ENCODE measurements at places on chromosomes 12 and 14.
A peak's percentile ranks its signal among the peaks of the same experiment; 100 is the strongest.

DNA sequence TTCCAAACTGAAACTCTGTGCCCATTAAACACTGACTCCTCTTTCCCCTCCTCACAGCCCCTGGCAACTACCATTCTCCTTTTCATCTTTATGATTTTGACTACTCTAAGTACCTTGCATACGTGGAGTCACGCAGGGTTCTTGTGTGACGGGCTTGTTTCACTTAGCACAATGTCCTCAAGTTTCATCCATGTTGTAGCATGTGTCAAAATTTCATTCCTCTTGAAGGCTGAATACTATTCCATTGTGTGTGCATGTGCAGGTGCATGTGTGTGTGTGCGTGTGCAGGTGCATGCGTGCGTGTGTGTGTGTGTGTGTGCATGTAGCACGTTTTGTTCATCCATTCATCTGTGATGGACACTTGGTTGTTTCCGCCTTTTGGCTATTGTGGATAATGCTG, 106.1 kb downstream of the ZFP36L1 start:
- no peak for DNase-seq

DNA sequence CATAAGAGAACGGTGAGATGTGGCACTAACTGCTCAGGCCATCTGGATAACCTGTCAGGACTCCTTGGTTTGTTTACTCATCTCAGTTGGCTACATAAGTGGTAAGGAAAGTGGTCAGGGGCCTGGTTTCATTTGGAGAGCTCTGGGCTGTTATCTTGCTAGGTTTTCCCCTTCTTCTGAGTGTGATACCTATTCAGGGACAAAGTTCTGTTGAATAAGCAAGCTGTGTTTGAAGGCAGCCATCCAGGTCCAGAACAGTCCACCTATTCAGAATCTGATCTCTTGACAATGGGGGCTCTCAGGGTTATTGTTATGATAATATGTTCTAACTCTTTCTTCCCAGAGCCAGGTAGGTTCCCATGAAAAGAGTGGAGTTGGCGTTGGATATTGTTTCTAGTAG, 194.9 kb downstream of the PAH start:
- no peak for DNase-seq

DNA sequence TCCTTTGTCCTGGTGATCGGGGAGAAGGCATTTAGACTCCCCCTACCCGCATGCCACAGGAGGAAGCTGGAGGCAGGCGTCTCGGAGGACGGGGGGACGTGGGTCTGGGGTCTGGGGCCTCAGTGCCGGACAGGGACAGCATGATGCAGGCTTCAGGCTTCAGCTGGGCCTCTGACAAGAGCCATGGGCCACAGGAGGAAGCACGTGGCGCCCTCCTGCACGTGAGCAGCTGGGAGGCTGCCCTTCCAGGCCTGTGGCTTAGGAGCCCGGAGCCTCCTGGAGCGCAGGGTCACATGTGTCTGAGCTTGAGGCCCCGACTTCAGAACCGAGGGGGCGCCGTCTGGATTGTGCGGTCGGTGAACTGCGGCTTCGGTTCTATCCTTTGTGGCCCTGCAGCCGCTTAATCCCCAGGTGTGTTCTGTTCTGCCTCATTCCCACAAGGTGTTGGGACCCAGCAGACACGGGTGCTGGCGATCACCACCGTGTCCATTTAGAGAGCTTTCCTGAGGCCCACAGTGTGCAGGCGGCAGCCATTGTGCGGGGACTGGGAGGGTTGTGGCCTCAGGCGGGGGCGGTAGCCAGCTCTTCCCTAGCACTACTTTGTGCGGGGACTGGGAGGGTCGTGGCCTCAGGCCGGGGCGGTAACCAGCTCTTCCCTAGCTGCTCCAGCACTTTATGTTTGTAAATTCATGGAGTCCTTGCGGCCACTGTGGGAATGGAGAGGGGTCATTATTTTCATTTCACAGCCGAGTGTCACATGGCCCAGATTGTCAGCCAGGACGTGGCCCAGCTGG, 150.2 kb downstream of the ADGRD1 start:
- peak; percentile 11 for DNase-seq

DNA sequence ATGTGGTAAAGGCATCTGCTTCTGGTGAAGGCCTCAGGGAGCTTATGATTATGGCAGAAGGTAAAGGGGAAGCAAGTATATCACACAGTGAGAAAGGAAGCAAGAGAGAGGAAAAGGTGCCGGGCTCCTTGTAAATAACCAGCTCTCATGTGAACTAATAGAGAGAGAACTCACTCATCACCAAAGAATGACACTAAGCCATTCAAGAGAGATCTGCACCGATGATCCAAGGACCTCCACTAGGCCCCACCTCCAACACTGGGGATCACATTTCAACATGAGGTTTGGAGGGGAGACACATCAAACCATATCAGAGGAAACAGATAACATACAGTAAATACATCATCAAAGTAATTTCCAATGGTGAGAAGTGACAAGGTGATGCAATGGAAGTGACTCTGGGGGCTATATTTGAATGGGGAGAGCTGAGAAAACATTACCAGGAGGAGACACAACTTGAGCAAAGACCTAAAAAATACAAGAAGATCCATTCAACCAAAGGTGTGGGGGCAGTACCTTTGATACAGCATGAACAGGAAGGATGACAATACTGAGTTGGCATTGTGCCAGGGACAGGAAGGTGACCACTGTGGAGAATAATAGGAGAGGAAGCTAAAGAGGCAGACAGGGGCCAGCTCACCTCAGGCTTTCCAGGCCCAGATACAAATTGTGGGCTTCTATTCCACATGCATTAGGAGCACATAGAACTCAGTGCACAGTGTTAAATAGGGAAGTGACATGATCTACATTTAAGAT, 134.4 kb upstream of the GRIP1 start:
- DNase-seq, result no peak

DNA sequence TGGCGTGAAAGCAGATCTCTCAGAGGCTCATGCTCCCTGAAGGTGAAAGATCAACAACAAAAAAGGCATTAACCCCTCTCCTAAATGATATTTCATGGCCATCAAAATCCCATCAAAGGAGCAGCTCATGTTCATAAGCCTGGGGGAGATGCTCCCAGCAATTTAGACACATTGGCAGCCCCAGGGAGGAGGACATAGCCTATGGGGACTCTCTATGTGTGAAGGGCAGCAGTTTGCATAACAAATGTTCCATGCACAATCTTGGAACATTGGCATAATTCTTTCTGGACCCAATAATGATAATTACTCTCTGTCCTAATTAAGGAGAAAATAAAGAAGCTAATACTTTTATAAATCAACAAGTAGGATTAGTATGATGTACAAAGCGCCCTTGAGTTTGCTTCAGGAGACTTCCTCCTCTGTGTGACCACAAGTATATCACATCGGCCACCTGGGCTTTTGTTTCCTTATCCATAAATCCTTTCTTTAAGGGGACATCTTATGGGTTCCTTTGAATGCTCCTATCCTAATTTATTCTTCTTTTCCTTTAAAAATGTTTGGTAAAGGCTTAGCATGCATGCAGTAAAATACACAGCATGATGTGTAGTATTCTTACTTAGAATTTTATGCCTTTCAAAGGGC, 161.9 kb upstream of the PLEKHG7 start:
- DNase-seq, result no peak

GRCh38 chr14:73755434-73756014, 41.3 kb upstream of the PNMA1 start:
- DNase-seq, result no peak

DNA sequence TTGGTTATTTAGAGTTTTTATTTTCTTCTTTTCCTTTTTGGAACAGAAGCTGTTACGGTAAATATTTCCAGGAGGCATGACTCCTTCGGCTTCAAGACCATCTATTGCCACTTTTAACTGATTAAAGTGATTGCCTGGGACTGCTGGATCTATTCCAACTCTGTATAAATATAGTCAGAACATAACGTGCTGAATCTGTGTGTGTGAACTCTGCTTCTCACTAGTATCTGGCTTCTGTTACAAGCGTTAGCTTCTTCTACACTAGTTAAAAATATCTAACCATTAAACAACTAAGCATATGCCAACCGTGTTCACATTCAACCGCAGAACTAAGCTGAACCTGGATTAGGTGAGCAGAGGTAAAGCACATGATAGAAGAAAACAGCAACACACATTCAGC, 49.0 kb downstream of the TMTC1 start:
- DNase-seq, result no peak

DNA sequence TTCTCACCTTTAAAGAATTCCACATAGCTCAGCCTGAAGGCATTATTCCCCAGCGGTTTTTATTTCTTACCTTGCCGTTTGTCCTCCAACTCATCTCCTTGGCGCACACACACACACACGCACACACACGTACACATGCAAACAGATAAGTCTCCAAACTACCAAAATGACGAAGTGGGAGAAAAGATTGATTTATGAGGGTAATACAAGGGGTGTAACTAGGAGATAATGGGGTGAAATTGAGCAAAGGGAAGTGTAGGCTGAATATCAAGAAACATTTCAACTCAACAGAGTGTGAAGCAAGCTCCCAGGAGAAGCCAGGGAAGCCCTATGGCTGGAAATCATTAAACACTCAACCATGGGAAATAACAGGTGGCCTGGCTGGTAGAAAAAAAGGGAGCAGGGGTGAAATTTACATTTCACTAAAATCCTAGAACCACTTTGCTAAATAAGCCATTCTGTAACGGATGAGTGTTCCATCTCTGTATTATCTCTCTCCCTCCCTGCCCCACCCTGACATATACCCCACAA, 41.0 kb downstream of the GRIN2B start:
- no peak for DNase-seq

- DNase-seq, result no peak
Measured at GRCh38 chr14:50040401-50040775, 76.0 kb downstream of the VCPKMT start.

GRCh38 chr14:35999294-35999693, 173.2 kb downstream of the BRMS1L start:
- no peak for DNase-seq

DNA sequence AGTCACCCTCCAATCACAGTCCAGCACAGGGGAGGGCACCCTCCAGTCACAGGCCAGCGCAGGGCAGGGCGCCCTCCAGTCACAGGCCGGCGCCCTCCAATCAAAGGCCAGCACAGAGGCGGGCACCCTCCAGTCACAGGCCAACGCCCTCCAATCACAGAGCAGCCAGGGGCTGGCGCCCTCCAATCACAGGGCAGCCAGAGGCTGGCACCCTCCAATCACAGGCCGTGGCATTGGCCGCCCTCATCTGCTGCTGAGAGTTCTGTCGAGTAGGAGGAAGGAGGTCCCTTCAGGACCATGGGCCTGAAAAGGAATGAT, 26.6 kb downstream of the DDX51 start:
- peak; percentile 45 for DNase-seq

- no peak for DNase-seq
Measured at GRCh38 chr14:104076743-104077142, 8.8 kb upstream of the ASPG start.

DNA sequence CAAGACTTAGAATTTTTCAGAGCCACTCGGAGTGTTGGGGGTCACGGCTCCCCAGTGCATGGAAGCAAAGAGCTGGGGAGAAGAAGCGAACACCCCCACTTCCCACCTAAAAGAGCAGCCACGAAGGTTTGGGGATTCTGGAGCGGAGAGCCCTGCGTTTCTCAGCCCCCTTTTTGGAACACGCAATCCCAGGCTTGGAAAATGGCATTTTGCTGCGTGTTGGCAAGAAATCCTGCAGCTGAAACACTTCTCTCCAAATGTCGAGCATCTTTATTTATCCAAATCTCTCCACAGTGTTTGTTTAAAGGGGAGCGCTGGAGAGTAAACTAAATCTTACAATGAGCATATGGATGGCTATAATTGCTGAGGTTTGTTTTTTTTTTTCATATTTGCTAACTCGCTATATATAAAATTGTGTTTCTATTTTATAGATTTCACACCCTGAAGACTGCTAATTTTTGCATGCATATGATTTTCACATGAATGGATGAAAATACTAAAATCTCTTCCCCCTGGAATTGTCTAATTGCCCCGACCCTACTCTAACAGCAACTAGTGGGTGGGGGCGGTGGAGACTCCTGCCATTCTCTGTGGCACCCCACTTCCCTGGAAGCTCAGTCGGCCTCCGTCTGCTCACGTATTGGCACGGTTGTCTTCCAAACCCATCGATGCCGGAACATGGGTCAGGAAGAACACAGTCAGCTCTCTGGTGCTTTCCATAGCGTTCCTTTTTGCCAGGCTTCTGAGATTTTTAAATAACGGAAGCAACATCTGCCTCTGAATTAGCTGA, 120.5 kb downstream of the GCH1 start:
- no peak for DNase-seq

DNA sequence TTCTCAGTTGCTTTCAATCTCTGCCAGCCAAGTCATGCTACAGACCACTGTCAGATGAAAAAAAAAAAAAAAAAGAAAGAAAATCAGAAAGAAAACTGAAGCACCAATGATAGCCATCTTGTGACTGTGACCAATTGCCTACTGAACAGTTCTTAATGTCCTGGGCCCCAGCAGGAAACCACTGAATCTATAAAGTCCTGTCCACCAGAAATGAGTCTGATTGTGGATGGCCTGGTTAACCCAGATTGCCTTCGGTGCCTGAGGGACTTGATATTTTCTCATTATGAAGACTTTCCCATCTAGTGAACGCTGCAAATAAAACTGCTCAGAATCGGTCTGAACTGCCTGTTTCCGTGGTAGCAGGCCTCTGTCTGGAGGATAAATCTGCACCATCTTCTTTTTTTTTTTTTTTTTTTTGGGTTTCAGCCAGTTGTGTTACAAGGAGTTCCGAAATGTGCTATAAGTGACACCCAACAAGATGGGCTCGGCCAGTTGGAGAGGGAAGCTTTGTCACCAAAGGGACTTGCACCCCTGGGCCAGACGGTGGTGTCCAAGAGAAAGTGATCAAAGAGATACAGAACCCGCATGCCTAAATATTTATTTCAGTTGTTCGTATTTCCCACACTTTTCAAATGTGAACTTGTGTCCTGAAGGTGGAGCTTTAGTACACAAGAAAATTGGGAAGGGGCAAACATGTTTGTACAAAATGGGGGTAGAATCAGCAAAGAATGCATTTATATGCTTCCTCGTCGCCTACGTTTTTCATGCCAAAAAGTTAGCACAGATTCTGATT, 3.0 kb upstream of the PLXNC1 start:
- DNase-seq, result no peak

- no peak for DNase-seq
Measured at GRCh38 chr12:56678852-56679251, 9.2 kb downstream of the PTGES3 start.

GRCh38 chr12:47715877-47716548, 9.3 kb downstream of the ENDOU start:
- no peak for DNase-seq

DNA sequence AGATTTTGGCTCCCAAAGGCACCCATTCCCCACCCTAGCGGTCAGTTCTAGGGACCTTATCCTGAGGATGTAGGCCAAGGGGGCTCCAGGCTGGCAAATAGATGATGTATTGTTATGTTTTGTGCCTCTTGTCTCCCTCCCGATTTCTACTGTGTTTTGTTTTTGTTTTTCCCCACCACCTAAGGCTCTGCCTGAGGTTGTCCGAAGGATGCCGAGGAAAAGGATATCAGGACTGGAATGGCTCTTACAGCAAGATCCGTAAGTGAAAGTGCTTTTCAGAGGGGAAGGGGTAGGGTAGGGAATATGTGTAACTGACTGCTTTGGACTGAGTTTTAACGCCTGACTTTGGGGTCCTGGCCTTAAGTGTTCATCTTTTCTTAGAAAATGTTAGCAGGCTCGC, 6.6 kb downstream of the FOXG1 start:
- no peak for DNase-seq

- no peak for DNase-seq
Measured at GRCh38 chr14:91681893-91682563, 49.9 kb downstream of the CATSPERB start.
